ENCODE measurements at places on chromosomes 7 and 10. TPM values are rescaled to one million over a fixed set of nuclear protein-coding genes. Genes with fewer than 3 reads are reported as not detected.

The CABCOCO1 gene
- not detected for polyA plus RNA-seq

The TMEM184A gene
- not detected for polyA plus RNA-seq

The PITRM1 gene
- 58.2 TPM for polyA plus RNA-seq

The SEMA3E gene
- polyA plus RNA-seq, result not detected

The GCK gene
- polyA plus RNA-seq, result 1.2 TPM

The EMX2 gene
- polyA plus RNA-seq, result not detected

The TEX47 gene
- not detected for polyA plus RNA-seq

The ANKIB1 gene
- polyA plus RNA-seq, result 5.1 TPM

The MBL2 gene
- polyA plus RNA-seq, result not detected

The LRRC4 gene
- not detected for polyA plus RNA-seq

The SLC39A12 gene
- not detected for polyA plus RNA-seq

The DMBT1 gene
- polyA plus RNA-seq, result not detected

The SPDYE5 gene
- polyA plus RNA-seq, result not detected

The GIMAP6 gene
- polyA plus RNA-seq, result 121 TPM

The DOCK1 gene
- polyA plus RNA-seq, result not detected

The LRRC17 gene
- polyA plus RNA-seq, result not detected

The C10orf95 gene
- polyA plus RNA-seq, result 0.97 TPM

The ZNF775 gene
- 7.6 TPM for polyA plus RNA-seq

The FKBP6 gene
- not detected for polyA plus RNA-seq

The MUC12 gene
- not detected for polyA plus RNA-seq

The RARRES2 gene
- not detected for polyA plus RNA-seq

The ARHGAP19 gene
- polyA plus RNA-seq, result 5.3 TPM

The DPYSL4 gene
- polyA plus RNA-seq, result not detected
